ENCODE measurements at places on chromosomes 3 and 15.

DNA sequence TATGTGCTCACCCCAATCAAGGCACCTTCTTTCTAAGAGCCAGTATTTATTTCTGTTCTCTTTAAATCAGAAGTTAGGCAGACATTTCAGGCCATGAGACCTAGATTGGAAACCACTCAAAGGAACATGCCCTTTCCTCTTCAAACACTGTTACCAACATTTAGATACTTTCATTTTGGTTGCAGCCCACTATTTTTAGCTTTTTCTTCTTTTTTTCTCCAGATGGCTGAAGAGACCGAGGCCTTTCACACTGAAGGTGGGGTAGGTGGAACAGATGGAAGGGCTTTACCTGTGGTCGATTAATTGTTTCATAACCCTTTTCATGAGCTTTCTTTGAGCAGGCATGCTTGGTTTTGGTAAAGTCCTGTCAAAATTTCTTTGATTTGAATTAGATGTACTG lies 10.9 kb upstream of the LZTFL1 start:
- DNase-seq, result no peak

DNA sequence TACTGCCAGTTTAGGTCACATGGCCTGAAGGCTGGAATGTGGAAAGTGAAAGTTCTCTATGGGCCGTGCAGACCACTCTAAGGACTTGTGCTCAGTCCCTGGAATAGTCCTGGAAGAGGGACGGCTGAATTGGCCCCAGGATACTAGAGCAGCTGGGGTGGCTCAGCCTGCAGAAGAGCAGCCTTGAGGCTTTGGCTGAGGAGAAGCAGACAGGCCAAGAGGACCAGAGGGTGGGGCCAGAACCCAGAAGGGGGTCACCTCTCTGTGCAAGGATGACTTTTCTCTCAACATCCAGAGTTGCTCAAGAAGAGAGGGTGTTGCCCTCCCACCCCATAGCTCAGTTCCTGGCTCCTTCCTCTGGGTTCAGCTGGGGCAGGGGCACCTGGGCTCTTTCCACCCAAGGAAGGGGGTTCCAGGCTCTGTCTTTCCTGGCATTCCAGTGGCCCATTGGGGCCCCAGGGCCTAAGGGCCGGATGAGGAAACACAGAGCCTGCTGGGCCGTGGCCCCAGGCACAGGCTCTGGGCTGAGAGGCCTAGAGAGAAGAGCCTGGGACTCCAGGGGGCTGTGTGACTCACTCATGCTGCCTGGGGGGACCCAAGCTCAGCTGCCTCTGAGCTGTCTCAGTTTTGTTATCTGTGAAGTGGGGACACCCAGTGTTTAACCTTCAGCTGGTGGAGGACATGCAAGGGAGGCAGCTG lies 8.5 kb upstream of the FBLN2 start:
- no peak for DNase-seq

- no peak for DNase-seq
These were observed 98.2 kb upstream of the UBE3A start for GRCh38 chr15:25536801-25537611.

DNA sequence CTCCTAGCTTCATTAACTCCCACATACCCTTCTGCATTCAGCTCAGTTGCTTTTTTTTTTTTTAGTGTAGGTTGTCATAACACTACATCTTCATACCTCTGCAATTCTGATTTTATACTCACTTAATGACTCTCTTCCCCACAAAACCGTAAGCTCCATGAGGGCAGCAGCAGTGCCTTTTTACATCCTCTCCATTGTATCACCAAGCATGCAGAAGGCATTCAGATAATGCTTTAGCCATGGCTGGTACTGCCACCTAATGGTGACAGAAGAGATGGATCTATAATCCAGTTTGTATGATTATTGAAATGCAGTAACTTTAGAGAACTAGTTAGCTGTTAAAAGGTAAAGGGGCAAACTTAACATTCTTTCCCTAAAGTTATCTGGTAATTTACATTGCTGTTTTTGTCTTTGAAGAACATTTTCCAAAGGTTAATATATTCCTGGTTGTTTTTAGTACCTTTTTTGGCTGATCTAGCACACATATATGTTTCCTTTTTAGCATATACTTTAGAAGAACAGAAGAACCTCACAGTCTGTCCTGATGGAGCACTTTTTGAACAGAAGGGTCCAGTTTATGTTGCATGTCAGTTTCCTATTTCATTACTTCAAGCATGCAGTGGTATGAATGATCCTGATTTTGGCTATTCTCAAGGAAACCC lies 36.8 kb downstream of the ATP1B3 start:
- DNase-seq, result peak; percentile 30

DNA sequence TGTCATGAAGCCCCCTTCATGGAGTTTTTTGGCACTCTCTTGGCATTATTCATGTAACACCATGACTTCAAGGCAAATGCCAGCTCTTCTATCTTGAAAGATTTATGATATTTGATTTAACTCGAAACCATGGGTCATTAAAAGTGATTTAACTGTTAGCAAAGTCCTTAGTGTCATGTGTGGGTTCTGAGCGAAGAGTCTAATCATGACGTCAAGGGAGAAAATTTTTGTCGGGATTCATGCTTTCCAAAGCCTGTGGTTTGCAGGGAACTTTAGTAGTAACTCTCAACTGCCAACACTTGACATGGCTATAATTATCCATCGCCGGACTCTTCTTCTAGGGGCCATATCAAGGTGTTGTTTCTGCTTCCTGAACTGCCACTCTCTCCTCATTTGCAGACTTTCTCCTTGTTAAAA lies 11.5 kb downstream of the GXYLT2 start:
- no peak for DNase-seq

DNA sequence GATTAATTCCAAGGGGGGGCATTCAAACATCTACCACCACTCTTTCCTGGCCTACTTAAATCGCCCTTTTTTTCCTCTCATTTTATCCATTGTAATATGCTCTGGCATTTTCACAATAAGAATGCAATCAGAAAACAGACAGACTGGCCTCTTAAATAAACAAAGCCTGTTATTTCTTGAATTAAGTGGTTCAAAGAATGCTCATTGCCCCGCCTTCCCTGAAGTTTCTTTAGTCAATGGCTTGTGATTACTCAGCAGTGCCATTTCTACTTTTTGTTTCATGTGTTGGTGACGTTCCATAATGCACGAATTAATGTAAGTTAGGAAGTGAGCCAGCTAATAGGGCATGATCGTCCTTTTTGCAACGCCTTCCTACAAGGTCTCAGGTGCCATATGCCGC lies 68.0 kb downstream of the FBN1 start:
- DNase-seq, result no peak

- DNase-seq, result no peak
These were observed 3.3 kb upstream of the GMNC start for GRCh38 chr3:190865828-190866227.

DNA sequence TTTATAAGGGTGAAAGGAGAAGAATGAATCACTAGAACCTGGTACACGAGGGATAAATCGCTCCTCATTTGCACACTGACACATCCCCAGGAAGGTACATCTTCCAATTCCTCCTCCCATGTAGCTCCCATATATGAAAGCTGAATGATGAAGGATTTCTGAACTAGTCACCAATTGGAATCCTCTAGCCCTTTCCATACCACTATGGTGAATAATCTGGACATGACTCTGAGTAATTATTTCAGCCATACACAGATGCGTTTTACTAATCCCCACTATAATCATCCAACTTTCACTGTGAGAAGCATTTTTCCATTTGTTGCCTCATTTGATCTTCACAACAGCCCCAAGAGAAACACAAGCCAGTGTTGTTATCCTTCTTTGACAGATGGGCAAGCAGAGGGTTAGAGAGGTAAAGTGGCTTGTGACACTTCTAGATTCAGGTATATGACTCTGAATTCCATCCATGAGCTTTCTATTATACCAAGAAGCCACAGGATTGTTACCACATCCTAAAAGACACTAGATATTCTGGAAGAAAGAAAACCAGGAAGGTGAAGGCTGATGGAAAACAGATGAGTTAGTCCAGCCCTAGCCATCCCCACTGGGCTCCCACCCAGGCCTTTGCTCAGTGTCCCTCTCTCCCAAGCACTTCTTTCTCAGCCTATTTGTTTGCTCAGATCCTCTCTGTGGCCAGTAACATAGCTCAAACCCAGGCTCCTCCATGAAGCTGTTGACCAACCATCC lies 22.2 kb upstream of the BCL6 start:
- no peak for DNase-seq

- DNase-seq, result no peak
These were observed 405.9 kb upstream of the TBL1XR1 start for GRCh38 chr3:177603148-177603603.

DNA sequence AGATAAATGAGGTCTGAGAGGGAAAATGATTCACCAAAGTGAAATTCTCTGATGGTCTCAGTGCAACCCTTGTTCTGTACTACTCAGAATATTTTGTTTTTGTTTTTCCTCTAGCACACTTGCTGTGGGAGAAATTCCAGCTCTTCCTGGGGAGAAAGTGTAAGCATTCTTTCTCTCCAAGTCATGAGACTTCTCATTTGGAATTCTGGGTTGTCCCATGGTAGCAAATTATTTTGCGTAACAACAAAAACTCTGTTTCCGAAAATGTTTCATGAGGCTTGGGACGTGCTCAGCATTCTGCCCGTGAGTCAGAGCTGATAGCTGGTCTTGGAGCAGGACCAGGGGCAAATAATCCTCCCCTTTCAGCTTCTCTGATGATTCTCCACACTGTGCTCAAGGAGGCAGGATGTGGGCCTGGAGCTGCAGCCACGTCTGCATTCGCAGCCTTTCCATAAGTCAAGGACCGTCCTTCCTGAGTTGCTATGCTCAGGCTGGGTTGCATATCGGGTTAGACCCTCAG lies 70.3 kb downstream of the SENP2 start:
- no peak for DNase-seq

- no peak for DNase-seq
These were observed 373.5 kb downstream of the NR2F2 start for GRCh38 chr15:96703794-96704550.

DNA sequence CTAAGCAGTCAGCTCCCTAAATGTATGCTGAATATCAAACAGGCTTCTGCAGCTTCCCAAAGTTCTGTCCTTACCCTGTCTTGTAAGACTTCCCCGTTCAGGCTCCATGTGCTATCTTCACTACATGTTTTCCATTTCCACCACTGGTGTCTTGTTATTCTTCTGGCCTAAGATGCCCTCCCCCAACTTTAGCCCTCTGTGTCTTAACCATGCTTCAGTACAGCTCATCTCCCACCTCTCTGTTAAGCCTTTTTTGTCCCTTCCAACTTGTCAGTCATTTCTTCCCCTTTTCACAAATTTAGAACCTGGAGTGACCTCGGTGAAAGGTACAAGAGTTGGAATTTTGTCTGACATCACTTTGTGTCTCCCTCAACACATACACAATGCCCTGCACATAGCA lies 151.7 kb upstream of the TBL1XR1 start:
- no peak for DNase-seq

DNA sequence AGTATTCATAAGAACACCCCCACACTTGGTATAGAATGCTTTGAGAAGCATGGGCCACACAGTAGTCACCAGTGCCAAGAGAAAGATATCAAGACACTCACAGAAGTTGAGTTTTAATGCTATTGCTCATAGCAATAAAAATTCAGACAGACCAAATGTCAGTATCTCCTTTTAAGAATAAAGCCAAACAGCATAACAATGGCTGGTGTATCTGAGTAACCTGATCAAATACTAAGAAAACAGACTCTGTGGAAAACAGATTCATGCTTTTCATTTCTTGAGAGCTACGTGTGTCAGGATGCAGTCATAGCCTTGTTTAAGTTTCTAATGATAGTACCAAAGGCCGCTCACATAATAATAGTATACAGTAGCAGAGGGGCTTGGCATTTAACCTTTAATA lies 778.5 kb downstream of the MECOM start:
- no peak for DNase-seq

- peak; percentile 62 for DNase-seq
These were observed 471.9 kb upstream of the FRG2C start for GRCh38 chr3:75192146-75192616.

- DNase-seq, result no peak
These were observed 52.6 kb upstream of the EPHB3 start for GRCh38 chr3:184508938-184509337.

GRCh38 chr15:96066852-96067495 lies 263.5 kb upstream of the NR2F2 start:
- no peak for DNase-seq

DNA sequence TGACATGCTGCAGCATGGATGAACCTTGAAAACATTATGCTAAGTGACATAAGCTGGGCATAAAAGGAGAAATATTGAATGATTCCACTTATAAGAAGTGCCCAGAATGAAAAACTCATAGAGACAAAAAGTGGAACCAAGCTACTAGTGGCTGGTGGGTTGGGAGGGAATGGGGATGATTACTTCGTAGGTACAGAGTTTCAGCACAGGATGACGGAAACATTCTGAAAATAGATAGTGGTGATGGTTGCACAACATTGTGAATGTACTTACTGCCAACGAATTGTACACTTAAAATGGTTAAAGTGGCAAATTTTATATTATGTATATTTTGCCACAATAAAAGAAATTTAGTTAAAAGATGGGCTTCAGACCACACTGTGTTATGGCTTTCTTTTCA lies 93.6 kb downstream of the RPLP1 start:
- no peak for DNase-seq

DNA sequence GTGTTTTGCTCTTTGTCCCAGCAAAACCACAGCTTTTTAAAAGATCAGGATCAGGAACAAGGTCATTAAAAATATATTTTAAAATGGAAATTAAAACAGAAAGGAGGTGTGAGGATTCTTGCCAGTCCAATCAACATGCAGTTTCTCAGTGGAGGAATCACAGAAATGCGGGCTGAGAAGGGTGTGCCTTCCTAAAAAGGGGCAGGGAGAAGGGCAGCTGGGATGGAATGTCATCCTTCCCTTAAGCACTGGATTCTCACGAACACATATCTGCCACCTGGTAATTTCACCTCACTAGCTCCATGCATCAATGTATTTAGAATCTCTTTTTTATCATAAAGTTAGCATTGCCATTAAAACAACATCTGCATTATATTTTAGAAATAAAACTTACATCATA lies 21.4 kb downstream of the ABI3BP start:
- DNase-seq, result no peak

DNA sequence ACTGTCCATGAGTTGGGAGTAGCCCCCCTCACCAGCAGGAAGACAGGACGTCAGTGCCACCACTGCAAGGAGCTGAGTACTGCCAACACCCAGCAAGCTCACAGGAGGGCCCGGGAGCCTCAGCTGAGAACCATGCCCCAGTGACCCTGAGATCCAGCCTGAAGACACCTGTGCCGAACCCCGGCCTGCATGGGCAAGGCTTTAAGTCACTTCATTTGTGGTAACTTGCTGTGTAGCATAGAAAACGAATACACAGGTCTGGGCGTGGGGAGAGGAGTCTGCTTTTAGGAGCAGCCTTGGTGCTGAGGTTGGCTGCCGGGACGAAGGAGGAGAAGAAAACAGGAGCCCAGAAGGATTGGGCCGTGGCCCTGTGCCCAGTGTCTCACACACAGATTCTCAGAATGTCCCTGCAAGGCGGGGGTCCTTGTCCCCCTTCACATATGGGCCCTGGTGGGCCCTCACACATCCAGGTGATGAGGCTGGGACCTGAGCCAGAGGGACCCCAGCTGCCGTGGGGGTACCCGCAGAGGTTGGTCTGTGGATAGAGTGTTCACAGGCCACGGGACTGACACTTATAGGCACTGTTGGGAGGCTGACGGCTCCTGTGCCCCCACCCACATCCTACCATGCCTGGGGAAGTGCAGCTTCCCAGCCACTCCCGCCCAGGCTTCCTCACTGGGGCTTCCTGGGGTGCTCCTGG lies 85.3 kb downstream of the PLXNA1 start:
- no peak for DNase-seq

GRCh38 chr3:42541079-42541478 lies 38.6 kb downstream of the VIPR1 start:
- DNase-seq, result no peak
